Right ventricle myocardium superior (tissue), 1 donor: ENCODE measurements at places on chromosomes 16 and 17. TPM values are rescaled to one million over a fixed set of nuclear protein-coding genes. Genes with fewer than 3 reads are reported as not detected.

P2RX5 gene
- 13.0 TPM for total RNA-seq

TTLL6 gene
- total RNA-seq = not detected

SEZ6L2 gene
- 0.70 TPM for total RNA-seq

DCTN5 gene
- 34.4 TPM for total RNA-seq

PDIA2 gene
- 1.8 TPM for total RNA-seq

DNA sequence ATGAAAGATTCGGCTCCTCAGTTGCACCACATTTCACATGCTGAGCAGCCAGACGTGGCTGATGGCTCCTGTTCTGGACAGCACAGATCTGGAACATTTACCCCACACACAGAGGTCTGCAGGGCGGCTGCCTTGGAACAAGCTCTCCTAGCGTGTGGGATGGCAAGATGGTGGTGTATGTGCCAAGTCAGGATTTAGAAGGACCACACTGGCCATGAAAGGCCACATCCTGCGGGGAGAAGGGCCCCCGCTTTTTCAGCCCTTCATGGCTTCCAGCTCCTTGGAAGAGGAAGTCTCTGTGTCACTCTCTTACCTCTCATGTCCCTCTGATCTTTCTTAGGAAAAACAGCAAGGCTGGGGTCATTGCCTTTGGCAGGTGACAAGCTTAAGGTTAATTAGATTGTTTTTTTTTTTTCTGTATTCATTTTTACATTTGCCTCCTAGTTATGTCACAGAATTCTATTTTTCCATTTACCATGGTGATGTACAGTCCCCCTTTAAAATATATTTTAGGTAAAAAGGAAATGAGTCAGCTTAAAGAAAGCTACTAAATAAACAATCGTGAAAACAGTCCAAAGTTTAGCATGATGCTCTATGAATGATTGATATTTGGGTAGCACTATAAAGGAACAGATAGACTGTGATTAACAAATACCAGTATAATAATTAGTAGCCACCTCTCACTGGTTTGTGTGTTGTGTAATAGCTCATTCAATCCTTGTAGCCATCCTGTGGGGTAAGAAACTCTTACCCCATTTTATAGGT, 396.6 kb downstream of the CPPED1 start:
- DNase-seq = no peak

DNA sequence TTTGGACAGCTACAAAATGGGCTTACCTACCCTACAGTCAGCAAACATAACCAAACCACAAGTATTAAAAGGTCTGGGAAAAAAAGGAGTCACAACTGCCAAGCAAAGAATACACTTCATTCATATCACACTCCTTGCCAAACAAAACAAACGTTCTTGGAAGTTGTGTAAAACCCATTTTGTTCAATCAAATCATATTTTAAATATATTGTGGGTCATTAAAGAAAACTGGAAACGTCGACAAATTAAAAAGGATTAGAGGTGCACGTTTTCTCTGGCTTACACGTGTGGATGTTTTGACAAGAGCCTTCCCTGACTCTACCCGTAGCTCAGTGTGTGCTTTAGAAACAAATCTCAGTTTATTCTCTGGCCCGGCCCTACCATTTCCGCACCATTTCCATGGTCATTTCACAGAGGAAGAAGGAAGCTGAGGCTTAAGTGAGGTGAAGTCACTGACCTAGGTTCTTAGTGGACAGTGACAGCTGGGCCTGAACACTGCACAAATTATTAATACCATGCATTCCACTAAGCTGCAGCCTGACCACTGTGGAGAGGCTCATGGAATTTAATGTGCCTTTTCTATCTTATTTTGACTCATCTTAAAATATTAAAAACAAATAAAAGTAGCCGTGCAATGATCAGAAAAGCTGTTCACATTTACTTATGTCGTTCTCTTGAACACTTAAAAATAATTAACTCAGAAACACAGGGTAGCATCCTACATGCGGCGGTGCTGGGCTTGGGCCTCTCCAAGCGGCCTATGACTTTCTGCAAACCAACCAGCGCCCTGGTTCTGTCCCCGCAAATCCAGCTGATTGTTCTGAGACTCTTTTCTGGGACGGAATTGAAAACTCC, 968 bp downstream of the CEP112 start:
- DNase-seq = no peak

DNA sequence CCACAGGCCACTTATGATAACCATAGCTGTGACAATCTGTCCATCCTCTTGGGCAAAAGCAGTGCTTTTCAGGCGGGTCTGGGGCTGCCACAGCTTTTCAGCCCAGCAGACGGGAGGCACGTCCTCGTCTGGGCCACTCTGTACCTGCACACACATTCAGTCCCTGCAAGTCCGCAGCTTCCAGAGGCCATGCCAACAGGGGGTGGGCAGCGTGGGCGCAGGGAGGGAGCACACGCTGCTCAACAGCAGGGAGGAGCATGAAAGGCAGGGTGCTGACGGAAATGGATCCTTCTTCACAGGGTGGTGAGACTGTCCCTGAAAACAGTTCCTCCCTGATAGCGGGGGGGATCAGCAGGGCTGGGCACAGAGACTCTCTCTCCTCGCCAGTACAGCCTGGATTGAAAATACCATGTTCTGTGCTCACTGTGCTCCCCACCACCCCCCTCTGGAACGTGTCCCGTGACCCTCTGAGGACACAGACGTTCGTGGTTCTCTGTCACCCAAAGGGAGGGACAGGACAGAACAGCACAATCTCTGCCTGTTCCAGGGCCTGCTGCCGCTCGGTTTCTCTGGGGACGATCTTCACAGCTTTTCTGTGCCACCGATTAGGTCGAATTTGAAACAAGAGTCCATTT, 41.7 kb downstream of the PEMT start:
- DNase-seq = peak; percentile 69

DNA sequence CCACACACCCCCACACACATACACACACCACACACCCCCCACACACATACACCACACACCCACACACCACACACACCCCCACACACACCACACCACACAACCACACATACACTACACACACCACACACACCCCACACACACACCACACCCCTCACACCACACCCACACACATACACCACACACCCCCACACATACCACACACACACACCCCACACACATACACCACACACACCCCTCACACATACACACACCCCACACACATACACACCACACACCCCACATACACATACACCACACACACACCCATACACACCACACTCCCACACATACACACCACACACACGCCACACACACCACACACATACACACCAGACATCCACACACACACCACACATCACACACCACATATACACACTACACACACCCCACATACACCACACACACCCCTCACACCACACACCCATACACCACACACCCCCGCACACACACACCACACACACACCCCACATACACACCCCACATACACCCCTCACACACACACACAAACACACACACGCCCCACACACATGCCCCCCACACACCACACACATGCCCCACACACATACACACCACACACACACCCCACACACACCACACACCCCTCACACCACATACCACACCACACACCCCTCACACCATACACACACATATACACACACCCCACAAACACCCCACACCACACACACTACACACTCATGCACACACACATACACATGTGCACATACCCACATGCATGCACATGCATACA, 25.9 kb upstream of the GSG1L start:
- DNase-seq = no peak

GRCh38 chr17:40094874-40095273, 5.5 kb downstream of the NR1D1 start:
- DNase-seq = peak; percentile 44

DNA sequence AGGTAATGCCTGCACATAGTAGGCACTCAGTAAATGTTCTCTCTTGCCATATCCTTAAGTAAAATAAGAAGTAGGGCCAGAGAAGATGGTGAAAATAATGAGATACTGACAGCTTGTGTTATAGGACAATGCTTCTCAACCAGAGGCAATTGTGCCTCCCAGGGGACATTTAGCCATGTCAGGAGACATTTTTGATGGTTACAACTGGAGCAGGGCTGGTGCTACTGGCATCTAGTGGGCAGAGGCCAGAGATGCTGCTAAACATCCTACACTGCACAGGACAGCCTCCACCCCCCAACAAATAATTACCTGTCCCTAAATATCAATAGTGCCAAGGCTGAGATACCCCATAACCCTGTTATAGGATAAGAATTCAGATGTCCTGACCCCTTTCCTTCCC, 1.7 kb downstream of the RAD51D start:
- no peak for DNase-seq

DNA sequence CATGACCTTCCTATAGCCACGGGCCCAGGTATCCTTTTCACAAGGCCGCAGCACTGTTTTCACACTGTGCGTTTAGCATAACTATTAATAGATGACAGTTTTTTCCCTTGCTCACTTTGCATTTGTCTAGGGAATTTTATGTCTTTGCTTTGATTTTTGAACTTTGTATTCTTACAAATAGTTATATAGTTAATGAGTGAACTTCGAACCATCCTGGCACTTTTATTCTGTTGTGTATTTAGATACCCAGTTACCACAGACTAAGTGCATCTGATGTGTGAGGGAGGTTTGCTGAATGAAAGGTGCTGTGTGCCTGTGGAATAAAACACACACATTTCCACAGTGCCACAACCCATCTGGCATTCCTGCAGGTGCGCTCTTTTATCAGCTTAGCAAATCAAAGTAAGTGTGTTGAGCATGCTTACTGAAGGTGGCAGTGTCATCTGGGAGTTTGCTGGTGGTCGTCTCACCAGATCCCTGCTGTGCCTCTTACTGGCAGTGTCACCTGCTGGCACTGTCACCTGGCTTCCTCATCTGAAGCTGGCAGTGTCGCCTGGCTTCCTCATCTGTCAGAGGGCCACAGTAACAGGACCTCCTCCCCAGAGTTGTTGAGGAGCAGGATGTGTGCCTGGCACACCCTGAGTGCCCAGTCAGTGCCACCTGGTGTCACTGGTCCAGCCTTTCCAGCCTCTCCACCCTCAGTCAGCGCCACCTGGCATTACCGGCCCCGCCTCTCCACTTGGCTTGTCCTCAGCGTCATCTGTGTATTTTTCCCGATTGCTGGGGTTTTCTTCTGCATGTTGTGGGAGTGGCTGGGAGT, 37.6 kb downstream of the USP10 start:
- DNase-seq = peak; percentile 60

- DNase-seq = no peak
Measured at GRCh38 chr17:79298799-79299198, 224.2 kb downstream of the ENGASE start.

GRCh38 chr17:3505008-3505407, 29.2 kb downstream of the ASPA start:
- DNase-seq = no peak

- DNase-seq = no peak
Measured at GRCh38 chr17:82684228-82684841, 14.2 kb downstream of the RAB40B start.

DNA sequence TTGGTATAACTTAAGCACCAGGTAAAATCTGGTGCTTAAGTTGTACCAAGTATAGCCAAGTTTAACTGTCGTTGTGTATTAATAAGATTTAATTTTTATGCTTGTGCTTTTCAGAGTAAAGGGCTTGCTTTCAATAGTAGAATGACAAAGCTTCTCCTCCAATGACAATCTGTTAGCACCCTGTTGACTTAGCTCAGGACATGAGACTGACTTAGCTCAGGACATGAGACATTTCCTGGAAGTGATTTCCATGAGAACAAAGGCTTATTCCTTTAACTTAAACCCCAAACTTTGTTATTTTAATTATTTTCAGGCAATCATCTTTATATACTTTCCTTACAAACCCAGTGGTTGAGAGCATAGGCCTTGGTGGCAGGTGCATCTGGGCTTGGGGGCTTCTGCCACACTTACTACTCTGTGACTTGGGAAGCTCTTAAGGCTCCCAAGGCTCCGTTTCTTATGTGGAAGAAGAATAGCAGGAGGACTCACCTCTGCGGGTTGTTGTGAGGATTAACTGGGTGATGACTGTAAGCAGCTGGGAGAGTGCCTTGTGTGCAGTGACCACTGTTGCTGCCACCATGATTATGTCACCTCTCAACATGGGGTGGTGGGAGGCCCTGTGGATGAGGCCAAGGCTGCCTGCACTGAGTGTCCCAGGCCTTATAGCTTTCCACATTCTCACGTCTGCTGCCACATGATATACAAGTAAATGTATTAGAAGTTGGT, 59.4 kb upstream of the CMIP start:
- no peak for DNase-seq

GRCh38 chr16:27980076-27980775, 83.3 kb downstream of the GSG1L start:
- DNase-seq = no peak

- DNase-seq = peak; percentile 44
Measured at GRCh38 chr16:21277045-21277926, 804 bp downstream of the CRYM start.

DNA sequence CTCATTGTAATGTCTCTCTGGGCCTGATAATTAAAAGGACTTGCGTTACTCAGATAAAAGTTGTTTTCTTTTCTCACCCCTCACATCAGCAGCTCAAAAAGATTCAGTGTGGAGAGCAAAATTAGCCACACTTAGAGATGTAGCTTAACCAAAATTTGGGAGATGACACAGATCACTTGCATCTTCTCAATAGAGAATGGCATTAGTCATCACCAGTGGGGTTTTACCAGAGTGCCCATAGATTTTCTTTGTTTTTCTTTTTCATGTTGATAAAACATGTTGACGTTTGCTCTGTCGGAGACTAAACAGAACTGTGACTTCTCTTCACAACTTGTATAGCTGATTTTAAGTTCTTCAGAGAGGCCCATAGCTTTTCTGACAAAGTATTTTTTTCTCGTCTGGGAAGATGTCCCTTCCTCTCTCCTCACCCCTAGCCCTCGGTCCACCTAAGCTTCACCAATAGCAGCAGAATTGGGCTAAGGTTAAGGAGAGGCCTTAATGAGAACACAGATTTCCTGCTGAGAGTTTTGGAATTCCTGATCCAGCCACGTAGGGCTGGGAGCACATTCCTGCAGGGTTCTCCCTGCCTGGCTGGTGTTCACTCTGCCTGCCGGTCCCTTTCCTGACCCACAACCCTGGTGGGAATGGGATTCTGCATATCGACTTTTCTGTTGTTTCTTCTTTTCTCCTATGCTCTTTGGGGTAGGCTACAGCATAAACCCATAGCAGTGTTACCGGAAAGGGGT, 92.6 kb downstream of the CACNG3 start:
- no peak for DNase-seq

DNA sequence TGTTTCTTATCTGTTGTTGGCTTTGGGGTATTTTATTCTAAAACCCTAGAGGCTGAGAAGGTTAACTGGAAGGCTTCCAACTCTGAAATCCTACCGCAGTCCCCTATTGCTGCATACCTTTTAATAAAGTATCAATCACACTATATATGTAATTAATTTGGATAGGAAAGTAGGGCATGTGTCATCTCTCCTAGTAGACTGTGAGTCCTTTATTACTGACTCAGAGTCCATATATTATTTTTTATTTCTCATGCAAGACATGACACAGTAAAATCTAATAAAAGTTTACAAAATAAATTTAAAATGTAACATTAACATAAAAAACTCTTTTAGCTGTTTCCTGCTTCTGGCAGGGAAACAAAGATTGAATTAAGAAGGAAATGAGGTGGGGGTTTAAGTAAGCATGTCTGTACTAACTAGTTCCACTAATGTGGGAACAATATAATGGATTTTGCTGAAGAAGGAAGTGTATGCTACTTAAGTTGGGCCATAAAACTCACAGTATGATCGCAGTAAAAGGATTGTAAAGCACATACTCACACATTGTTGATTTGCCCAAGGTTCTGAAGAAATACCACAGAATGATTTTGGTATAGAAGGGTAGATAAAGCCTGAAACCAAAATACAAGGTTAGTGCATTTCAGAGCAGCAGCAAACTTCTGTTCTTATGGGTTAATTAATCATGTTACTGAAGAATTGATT, 97.6 kb upstream of the HLF start:
- DNase-seq = no peak

- DNase-seq = no peak
Measured at GRCh38 chr16:11685844-11686618, 17.8 kb downstream of the SNN start.

GRCh38 chr16:66469291-66469946, 42.3 kb downstream of the BEAN1 start:
- DNase-seq = no peak
